ENCODE measurements at places on chromosomes 3 and 15.

GRCh38 chr15:48032911-48033310, 87.9 kb upstream of the SLC24A5 start:
- no peak for DNase-seq

- DNase-seq: no peak
Observed at GRCh38 chr3:43735618-43736017, 44.9 kb downstream of the ABHD5 start.

- no peak for DNase-seq
Observed at GRCh38 chr3:69130689-69131088, 8.3 kb upstream of the LMOD3 start.

GRCh38 chr3:10779293-10779805, 36.7 kb upstream of the SLC6A11 start:
- no peak for DNase-seq

GRCh38 chr3:82114589-82114988, 353.1 kb upstream of the GBE1 start:
- no peak for DNase-seq

DNA sequence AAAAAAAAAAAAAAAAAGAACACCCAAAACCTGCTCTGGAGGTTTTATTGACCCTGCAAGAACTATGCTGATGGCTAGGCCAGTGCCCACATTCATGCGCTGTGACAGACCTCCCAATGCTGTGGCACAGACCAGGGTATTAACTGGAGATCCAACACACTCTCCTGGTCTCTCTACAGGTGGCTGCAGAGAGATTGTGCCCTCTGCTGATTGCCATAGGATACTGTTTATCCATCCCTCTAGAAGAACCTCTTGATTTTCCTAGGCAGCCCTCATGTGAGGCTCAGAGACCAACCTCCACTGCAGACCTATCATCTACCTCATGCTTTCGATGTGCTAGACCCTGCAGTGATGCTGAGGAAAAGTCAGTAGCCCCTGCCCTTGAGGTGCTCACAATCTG, 125.5 kb upstream of the TRIM42 start:
- no peak for DNase-seq

GRCh38 chr3:17557749-17558463, 184.5 kb downstream of the TBC1D5 start:
- no peak for DNase-seq

DNA sequence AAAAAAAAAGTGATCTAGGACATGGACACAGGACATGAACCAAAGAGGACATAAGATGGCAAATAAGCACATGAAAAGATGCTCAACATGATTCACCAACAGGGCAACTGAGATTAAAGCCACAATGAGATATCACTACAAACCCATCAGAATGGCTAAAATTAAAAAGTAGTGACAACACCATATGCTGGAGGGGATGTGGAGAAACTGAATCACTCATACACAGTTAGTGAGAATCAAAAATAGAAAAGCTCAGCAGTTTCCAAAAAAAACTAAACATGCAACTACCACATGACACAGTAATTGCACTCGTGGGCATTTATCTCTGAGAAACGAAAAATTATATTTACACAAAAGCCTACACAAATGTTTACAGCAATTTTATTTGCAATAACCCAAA, 27.9 kb upstream of the ACKR4 start:
- DNase-seq: no peak

DNA sequence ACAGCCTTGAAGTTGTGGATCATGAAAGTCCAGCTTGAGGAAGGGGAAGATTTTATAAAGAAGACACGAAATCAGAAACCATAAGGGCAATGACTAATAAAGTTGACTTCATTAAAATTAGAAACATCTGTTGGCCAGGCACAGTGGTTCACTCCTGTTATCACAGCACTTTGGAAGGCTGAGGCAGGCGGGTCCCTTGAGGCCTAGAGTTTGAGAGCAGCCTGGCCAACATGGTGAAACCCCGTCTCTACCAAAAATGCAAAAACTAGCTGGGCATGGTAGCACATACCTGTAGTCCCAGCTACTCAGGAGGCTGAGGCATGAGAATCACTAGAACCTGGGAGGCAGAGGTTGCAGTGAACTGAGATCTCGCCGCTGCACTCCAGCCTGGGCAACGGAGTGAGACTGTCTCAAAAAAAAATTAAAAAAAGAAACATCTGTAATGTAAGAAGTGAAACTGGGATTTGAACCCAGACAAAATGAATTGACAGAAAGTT, 7.9 kb upstream of the UBXN7 start:
- no peak for DNase-seq

- DNase-seq: peak; percentile 10
Observed at GRCh38 chr3:24582431-24583403, 88.1 kb upstream of the THRB start.

DNA sequence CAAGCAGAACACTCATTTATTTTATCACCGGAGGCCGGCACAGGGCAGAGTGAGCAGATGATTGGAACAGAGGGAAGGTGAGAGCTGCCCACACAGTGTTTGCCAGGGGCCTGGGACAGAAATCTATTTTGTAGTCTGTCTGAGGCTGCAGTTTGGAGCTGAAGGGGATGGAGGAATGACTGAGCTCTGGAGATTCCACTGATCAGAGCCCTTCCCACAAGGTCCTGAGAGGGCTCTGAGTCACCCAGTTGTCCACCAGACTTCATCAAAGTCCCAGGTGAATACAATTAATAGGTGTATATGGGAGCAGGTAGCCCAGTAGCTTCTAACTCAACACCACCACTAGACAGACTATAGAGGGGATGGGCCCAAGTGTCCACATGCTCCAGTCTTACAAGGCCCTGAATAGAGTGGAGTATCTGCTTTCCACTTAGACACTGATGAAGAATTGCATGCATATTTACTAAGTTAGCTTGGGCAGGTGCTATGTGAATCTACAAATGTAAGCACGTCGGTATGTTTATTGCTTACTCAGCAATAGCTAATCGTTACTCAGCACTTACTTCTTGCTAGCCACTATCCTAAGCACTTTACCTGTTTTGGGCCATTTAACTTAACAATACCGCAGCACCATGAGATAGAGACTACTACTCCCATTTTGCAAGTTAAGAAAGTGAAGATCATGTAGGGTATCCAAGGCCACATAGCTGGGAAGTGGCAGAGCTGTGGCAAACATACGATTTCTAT, 2.7 kb upstream of the STARD5 start:
- no peak for DNase-seq
